ENCODE measurements at places on chromosomes 11 and 22.

GRCh38 chr11:131217313-131218310, 152.8 kb upstream of the NTM start:
- no peak for DNase-seq

DNA sequence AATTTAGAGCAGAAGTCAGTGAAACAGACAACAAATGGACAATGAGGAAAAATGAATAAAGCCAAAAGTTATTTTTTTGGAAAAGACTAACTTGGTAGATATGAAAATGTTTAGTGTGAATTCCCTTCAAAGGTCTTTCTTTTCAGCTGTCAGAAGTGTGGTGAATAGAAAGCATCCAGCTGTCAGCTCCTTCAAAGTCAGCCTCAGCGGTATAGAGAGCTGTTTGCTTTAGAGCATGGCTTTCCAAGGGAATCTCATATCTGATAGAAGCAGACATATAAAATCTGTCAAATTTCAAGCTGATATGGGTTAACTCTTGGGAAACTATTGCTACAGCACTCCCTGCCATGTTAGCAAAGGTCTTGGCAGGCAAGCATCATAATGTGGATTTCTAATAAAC, 309.3 kb downstream of the CASP12 start:
- no peak for DNase-seq

- DNase-seq = no peak
These were observed 220.4 kb upstream of the RAG2 start for GRCh38 chr11:36818410-36818809.

DNA sequence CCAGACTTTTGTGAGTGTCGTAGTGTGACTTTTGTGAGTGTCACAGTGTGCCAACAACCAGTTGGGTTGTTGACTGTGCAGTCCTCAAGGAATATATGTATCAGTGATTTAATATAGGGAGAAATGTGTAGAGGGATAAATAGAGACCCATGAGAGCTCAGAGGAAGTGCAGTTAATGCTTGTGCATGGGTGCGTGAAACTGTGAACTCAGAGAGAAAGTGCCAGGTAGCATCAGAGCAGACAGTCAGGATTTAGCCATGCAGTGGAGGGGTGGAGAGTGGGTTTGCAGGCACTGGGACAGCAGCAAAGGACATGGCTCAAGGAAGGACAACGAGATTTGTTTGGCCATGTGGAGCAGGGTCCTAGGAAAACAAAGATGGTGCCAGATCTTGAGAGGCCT, 33.6 kb downstream of the YWHAH start:
- no peak for DNase-seq

DNA sequence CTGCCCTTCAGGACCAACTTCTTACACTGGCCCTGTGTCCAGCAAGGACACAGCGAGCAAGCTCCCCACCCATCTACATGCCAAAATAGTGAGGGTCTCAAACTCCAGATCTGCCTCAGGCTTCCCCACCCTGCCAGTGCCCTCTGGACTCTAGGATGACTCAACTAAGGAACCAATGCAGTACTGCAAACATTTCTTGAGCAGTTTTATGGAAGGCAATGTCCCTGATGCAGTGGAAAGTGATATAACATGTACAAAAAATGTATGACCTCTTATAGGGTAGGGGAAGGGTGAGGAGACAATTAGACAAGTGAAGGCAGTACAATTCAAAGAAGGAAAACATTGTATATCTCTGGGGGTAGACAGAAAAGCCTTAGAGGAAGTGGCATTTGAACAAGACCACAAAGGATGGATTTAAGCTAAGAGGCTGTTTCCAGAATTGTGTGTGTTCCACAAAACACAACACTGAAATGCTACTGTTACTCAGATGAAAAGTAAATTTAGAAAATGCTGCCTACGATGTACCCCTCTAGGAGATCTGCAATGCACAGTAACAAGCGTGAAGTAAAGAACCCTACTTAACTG, 47.3 kb downstream of the RAB30 start:
- no peak for DNase-seq

DNA sequence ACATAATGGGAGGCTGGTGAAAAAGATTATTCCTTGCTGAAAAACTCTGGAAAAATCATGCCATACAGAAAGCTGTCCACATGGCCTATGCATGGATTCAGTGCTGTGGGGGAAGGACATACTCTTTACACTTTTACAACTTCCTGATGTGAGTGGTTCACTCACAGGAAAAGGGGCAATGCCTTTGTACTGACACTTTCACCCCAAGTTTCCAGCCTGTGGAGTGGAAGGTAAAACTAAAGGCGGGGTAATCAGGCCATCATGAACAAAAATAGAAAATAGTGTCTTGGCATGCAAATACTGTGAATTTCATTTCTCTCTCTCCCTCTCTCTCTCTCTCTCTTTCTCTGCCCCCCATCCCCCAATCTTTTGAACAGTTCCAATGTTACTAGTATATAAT, 281.8 kb downstream of the ETS1 start:
- DNase-seq = no peak

GRCh38 chr11:130295657-130296056, 19.1 kb downstream of the ZBTB44 start:
- no peak for DNase-seq
